Esophagus squamous epithelium (tissue), 5 donors: ENCODE measurements at places on chromosomes 2 and 18. TPM values are rescaled to one million over a fixed set of nuclear protein-coding genes. Genes with fewer than 3 reads are reported as not detected.

- no peak overlapping the region for H3K4me3 ChIP-seq
- H3K36me3 ChIP-seq: no peaks in the 10 kb centered on the region
- H3K27me3 ChIP-seq: no peaks in the 10 kb centered on the region
- no peak overlapping the region for H3K27ac ChIP-seq
These were observed 76.3 kb downstream of the DYNC1I2 start for GRCh38 chr2:171763602-171764001.

DNA sequence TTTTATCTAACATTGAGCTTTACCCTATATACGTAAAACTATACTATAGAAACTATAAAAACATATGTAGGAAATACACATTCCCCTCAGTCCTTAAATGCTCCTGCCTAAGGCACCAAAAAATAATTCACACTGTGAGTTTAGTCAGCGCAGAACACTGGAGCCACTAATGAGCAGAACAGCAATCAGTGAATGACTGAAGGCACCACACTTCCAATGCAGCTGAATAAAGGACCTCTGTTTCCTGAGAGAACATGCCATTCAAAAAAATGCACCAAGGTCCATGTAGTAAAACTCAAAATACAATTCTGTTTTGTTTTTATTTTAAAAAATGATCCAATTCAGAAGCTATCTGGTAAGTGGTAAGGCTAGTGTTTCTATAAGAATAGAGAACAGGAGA lies 1280.6 kb upstream of the NRXN1 start:
- DNase-seq: no peak
- H3K27me3 ChIP-seq: no peaks in the 10 kb centered on the region
- H3K27ac ChIP-seq: no peak overlapping the region
- no peaks in the 10 kb centered on the region for H3K36me3 ChIP-seq
- no peaks in the 10 kb centered on the region for H3K4me1 ChIP-seq

- H3K27ac ChIP-seq: peak overlapping the region; percentile 49
- H3K36me3 ChIP-seq: no peaks in the 10 kb centered on the region
- no peak overlapping the region for H3K4me3 ChIP-seq
- DNase-seq: no peak
- H3K4me1 ChIP-seq: no peaks in the 10 kb centered on the region
- H3K27me3 ChIP-seq: no peaks in the 10 kb centered on the region
These were observed 21.0 kb upstream of the STAT4 start for GRCh38 chr2:191171708-191172355.

GRCh38 chr2:120969613-120970355 lies 234.1 kb downstream of the GLI2 start:
- H3K36me3 ChIP-seq: no peaks in the 10 kb centered on the region
- H3K4me1 ChIP-seq: no peaks in the 10 kb centered on the region
- no peak overlapping the region for H3K4me3 ChIP-seq
- no peak overlapping the region for H3K27ac ChIP-seq
- H3K27me3 ChIP-seq: no peaks in the 10 kb centered on the region
- no peak for DNase-seq

GRCh38 chr2:3597567-3597966 lies 2.7 kb downstream of the COLEC11 start:
- H3K4me1 ChIP-seq: no peaks in the 10 kb centered on the region
- no peak for DNase-seq
- no peaks in the 10 kb centered on the region for H3K27me3 ChIP-seq

- H3K27ac ChIP-seq: no peak overlapping the region
- H3K27me3 ChIP-seq: no peaks in the 10 kb centered on the region
These were observed 21.4 kb upstream of the MTX2 start for GRCh38 chr2:176247859-176248258.

DNA sequence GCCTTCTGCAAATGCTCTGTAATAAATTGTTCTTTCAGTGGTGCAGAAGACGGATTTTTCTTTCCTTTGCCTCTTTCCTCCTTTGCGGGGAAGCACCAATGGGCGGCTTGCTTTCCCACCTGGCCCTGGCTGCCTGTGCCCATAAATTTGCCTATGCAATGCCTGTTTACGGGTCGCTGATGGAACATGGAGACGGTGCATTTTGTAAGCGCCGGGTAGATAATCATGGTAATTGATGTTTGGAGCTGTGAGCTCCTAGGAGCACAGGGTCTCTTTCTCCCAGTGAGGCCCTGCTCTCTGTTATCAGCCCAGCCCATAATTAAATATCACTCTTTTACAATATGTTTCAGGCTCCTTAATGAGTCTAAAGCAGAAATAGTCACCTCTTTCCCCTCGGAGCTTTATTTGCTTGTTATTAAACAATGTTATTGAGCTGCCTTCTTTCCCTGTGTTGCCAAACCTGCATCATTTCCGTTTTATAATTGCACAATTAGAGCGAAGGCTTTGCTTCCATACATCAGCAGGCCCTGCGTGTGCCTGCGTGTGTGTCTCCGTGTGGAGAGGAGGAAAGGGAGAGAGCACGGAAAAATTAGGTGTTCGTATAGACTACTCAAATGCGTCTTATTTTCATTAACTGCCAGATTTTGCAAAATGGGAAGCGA lies 437.4 kb upstream of the POU3F3 start:
- no peaks in the 10 kb centered on the region for H3K4me1 ChIP-seq
- H3K27ac ChIP-seq: no peak overlapping the region
- H3K4me3 ChIP-seq: no peak overlapping the region

GRCh38 chr18:74476140-74476539 lies 19.0 kb upstream of the DIPK1C start:
- no peaks in the 10 kb centered on the region for H3K27me3 ChIP-seq
- no peaks in the 10 kb centered on the region for H3K36me3 ChIP-seq
- no peak overlapping the region for H3K4me3 ChIP-seq
- no peak overlapping the region for H3K27ac ChIP-seq

DNA sequence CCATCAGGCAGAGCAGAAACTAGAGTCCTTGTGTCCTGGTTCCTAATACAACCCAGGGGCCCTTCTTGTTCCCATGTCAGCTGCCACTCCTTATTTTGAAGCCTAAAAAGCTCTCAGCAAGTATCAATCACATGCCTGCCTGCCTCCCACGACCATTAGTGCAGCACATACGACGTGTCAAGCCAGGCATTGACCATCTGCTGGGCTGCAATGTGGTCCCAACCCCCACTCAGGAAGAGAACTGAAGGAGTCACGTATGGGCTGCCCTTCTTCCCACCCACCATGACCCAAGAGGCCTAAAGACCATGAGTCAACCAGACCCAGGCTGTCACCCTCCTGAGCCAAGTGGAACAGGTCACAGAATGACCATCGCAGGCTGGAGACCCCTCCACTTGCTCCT lies 98.8 kb downstream of the KLHL29 start:
- no peak overlapping the region for H3K27ac ChIP-seq
- DNase-seq: no peak
- H3K4me3 ChIP-seq: no peak overlapping the region
- peaks cover 12% of the 10 kb centered on the region for H3K4me1 ChIP-seq

GRCh38 chr2:235553696-235554100 lies 59.9 kb downstream of the AGAP1 start:
- DNase-seq: no peak
- H3K27ac ChIP-seq: no peak overlapping the region
- H3K4me1 ChIP-seq: peaks cover 54% of the 10 kb centered on the region
- no peak overlapping the region for H3K4me3 ChIP-seq

DNA sequence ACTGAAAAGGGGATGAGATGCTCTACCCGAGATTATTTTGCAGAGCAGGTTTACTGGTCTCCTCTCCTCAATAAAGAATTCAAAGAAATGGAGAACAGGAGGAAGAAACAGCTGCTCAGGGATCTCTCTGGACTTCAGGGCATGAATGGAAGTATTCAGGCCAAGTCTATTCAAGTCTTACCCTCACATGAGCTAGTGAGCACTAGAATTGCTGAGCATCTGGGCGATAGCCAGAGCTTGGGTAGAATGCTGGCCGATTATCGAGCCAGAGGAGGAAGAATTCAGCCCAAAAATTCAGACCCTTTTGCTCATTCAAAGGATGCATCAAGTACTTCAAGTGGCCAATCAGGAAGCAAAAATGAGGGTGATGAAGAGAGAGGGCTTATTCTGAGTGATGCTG lies 60.0 kb downstream of the PIKFYVE start:
- no peak overlapping the region for H3K4me3 ChIP-seq
- H3K36me3 ChIP-seq: peaks cover 90% of the 10 kb centered on the region
- H3K4me1 ChIP-seq: no peaks in the 10 kb centered on the region
- DNase-seq: no peak
- H3K27me3 ChIP-seq: no peaks in the 10 kb centered on the region

- H3K4me1 ChIP-seq: peaks cover 11% of the 10 kb centered on the region
- H3K36me3 ChIP-seq: no peaks in the 10 kb centered on the region
- no peak for DNase-seq
- peak overlapping the region; percentile 91 for H3K27ac ChIP-seq
These were observed 1.1 kb upstream of the HDHD2 start for GRCh38 chr18:47151439-47151838.

DNA sequence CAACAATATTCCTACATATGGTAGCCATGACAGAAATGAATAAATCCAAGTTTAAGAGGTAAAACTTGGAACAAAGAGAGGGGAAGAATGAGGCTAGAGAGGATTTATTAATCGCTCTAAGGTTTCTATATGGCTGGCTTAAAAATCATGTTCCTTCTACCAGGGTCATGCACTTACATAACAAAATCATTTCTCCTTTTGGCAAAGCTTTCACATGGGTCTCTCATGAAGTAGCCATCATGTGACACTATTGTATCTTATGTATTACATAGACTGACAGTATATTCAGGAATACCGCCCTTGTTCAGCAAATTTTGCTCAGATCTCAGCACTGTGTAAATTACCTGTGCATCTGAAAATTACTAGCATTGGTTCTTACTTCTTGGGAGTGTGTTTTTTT lies 1554.5 kb upstream of the SLC39A10 start:
- no peak for DNase-seq
- H3K27me3 ChIP-seq: no peaks in the 10 kb centered on the region
- no peak overlapping the region for H3K4me3 ChIP-seq
- H3K4me1 ChIP-seq: no peaks in the 10 kb centered on the region
- H3K27ac ChIP-seq: no peak overlapping the region
- no peaks in the 10 kb centered on the region for H3K36me3 ChIP-seq

GRCh38 chr18:13451213-13451540 lies 232.6 kb downstream of the LDLRAD4 start:
- H3K36me3 ChIP-seq: no peaks in the 10 kb centered on the region
- H3K27ac ChIP-seq: no peak overlapping the region
- H3K4me3 ChIP-seq: no peak overlapping the region
- no peaks in the 10 kb centered on the region for H3K27me3 ChIP-seq

GRCh38 chr2:100365434-100365833 lies 43.1 kb upstream of the LONRF2 start:
- peaks cover 24% of the 10 kb centered on the region for H3K4me1 ChIP-seq
- no peaks in the 10 kb centered on the region for H3K36me3 ChIP-seq
- no peak overlapping the region for H3K27ac ChIP-seq
- peak; percentile 7 for DNase-seq

DNA sequence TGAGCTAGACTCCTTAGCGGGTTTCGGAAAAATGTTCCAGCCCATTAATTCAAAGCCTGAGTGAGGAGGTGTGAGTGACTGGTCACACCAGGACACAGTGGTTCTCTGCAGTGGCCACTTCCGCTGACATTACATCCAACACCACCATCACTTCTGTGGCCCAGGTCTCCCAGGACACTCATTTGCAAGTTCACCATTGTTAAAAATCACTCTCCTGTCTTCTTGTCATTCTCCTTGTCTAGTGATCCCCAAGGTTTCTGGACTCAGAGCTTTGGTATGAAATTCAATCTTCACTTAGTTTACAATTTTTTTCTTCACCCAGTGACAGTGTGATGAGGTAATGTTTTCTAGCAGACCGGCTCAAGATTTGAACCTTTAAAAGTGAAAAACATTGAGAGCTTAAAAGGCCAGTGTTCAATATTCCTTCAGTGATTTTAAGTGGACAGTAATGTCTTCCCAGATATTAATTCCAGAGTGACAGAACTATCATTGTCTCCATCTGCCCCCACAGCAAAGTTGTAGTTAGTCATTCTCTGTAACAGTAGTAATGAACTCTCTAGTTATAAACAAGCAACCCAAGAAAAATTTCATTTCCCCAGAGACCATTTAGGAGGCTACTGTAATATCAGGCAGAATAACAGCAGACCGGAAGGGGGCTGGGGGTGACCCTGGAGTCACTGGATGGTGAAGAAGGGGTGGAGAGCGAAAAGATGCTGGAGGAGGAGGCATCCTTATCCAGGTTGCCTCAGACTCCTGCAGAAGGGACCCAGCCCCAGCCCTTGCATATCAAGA lies 164.9 kb downstream of the GFPT1 start:
- H3K27me3 ChIP-seq: no peaks in the 10 kb centered on the region
- DNase-seq: no peak
- H3K4me3 ChIP-seq: no peak overlapping the region
- H3K27ac ChIP-seq: no peak overlapping the region

DNA sequence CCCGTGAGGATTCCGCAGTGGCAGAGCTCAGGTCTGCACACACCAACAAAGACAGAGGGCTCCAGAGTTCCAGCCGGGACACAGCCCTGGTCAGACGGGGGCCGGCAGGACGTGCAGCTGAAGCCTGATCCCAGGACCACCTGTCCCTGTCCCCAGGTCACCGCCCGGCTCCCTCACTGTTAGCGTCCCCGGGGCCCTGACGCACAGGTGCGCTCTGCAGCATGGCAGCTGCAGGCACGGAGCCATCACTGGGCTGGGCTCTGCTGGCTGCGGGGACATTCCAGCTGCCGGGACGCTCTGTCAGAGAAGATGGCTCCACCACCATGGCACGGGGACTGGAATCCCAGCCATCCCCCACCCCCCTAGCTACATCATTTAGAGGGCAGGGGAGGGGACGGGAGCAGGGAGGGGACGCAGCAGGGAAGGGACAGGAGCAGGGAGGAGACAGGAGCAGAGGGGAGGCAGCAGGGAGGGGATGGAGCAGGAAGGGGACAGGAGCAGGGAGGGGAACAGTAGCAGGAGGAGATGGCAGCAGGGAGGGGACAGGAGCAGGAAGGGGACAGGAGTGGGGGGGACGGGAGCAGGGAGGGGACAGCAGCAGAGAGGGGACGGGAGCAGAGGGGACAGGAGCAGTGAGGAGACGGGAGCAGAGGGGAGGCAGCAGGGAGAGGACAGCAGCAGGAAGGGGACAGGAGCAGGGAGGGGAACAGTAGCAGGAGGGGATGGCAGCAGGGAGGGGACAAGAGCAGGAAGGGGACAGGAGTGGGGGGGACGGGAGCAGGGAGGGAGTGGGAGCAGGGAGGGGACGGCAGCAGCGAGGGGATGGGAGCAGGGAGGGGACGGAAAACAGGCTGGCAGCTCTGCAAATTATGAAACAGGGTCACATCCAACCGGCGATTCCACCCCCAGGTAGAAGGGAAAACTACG lies 39.8 kb downstream of the SLC66A2 start:
- no peak overlapping the region for H3K27ac ChIP-seq
- no peaks in the 10 kb centered on the region for H3K36me3 ChIP-seq
- DNase-seq: no peak
- H3K4me1 ChIP-seq: no peaks in the 10 kb centered on the region

GRCh38 chr2:20061476-20061875 lies 10.0 kb upstream of the LAPTM4A start:
- no peaks in the 10 kb centered on the region for H3K27me3 ChIP-seq
- no peak overlapping the region for H3K4me3 ChIP-seq
- H3K27ac ChIP-seq: no peak overlapping the region
- peaks cover 16% of the 10 kb centered on the region for H3K4me1 ChIP-seq

Gene IL1RL2
- total RNA-seq: 4.9 TPM

Gene OTOS
- not detected for total RNA-seq

Gene UGT1A4
- 2.9 TPM for total RNA-seq

Gene PJVK
- 3.4 TPM for total RNA-seq

Gene TRABD2A
- total RNA-seq: not detected
